ENCODE measurements at places on chromosomes 3 and 15.

DNA sequence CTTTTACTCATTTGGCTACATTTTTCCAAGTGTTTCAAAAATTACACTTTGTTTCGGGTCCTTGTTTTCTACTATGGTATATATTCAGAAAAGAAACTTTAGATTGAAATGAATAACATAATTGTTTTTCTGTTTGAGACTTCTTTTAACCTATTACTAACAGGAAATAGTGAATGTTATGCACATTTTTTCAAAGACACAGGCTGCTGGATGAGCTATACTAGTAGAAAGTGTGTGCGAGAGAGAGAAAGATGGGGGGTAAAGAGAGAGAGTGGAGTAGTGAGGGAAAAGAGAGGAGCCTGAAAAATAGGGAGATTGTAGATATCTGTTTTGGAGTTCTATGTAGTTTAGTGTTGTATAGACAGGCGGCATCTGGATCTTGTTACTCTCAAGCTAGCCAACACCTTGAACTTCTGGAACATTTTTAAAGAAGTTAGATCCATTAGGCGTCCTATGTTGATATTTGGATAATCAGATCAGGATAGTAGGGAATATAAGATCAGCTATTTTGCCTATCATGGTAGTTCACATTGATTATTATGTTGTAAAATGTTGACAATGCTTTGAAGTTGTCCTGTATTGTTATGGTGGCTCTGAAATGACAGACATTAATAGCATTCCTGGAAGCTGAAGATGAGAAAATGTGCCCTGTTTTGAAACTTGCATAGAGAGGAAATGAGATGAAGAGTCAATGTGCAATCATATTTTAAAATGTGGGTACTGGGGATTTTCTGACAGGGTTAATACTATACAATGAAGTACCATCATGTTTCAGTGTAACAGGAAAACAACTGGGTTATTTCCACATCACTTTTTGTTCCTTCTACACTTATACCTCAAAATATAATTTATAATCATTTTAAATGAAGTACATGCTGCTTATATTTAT is 2.6 kb downstream of the RBMS3 start:
- DNase-seq, result no peak

DNA sequence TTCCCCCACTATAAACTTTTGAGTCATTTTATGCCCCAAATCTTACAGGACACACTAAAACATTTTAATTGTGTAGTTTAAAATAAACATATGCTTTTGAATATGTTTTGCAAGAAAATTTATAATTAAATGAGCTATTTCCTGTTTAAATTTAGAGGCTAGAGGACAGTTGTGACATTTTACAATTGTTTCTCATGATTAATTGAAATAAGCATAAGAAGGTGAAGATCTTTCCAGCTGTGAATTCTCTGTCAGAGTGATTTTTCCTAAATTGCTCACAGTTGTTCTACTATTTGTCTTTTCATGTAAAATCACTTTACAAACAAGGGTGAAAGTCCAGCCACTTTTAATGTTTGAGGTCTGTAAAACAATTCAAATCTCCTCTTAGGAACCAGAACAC is 892.3 kb downstream of the CADM2 start:
- no peak for DNase-seq

GRCh38 chr3:31573036-31573779 is 40.5 kb downstream of the STT3B start:
- DNase-seq, result no peak

DNA sequence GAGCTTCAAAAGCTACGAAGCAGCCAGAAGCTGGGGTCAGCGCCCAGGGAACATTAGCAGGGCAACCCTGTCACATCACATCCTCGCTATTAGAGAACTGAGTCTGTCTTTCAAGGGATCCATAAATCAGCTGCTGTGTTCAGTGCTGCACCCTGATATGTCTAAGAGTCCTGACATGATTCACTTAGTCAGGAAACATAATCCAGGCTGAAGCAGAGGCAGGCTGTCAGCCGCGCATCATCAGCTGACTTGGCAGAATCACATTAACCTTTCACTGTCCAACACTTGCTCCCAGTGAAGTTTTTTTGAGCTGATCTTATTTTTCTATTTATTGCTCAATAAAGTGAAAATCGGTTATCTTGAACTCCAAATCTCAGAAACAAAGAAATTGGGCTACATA is 23.5 kb downstream of the MYH15 start:
- DNase-seq, result no peak

DNA sequence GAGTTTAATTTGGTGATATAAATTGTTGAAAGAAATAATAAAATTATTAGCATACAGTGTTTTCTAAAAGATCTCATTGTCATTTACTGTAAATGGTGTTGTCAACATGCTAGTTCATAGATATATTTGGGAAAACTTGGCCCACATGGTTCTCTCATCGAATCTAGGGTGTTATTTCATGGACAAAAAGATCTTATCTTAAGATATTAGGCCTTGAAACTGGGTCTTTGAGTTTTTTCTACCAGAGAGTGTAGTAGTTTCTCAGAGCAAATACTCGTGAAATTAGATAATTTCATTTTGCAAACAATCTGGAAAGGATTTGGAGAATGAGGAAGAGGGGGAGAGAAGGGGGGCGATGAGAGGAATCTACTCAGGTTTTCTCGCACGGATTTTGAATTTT is 107.9 kb downstream of the MEIS2 start:
- no peak for DNase-seq

GRCh38 chr3:183158113-183158512 is 4.4 kb downstream of the LAMP3 start:
- no peak for DNase-seq

GRCh38 chr3:25887907-25888306 is 98.0 kb downstream of the OXSM start:
- no peak for DNase-seq

DNA sequence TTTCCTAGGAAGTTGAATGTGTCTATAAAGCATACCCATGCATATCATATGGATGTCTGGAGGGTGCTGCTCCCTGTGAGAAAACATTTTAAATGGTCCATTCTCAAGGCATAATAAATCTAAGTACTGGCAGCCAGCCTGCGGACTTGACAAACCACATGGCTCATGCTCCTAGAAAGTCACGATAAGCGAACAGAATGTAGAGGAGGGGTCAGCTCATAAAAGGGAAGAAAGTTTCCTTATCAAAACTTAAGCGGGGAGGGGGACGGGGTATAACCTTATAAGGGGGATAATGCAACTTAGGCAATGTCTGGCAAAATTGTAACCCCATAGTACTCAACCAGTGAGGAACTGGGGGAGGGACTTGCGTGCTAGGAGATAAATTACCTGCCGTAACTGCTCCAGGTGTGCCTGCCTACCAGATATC is 159.8 kb upstream of the LMCD1 start:
- DNase-seq, result no peak

DNA sequence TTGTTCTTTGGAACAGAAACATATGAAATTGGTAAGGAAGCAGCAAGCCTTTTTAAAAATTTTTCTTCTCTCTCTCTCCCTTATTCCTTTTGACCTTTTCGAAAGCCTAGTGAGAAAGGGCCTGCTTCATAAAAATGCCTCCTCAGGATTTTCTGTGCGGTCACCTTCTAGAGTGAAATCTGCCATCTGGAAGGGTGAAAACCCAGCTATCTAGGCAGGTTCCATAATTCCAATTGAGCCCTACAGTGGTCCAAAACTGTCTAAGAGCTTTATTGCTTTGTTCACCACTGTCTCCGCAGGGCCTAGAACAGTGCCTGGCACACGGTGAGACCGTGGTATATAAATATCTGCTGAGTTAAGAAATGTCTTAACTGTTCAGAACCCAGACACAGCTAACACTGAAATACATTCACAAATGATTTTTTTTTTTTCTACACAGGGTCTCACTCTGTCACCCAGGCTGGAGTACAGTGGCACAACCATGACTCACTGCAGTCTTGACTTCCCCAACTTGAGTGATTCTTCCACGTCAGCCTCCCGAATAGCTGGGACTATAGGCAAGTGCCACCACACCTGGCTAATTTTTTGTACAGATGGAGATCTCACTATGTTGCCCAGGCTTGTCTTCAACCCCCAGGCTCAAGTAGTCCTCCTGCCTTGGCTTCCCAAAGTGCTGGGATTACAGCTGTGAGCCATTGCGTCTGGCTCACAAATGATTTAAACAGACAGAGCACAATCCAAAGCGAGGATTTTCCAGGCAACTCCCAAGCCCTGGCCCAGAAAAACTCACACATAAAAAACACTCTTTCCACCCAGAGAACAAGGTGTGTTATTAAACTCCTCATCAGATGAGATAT is 64.4 kb downstream of the FRMD4B start:
- no peak for DNase-seq

DNA sequence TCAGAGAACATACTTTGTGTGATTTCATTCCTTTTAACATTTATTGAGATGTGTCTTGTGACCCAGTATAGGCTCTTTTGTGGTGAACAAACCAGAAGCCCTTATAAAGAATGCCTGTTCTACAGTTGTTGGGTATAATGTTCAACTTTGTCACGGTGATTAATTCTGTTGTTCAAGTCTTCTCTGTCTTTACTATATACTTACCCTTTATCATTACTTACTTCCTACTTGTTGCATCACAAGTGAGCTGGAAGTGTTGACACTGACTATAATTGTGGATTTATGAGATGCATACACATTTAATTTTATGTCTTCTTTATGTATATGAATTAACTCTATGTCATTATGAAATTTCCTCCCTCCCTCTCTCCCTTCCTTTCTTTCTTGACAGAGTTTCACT is 59.7 kb upstream of the TBL1XR1 start:
- DNase-seq, result no peak

GRCh38 chr15:25534293-25534692 is 95.5 kb upstream of the UBE3A start:
- DNase-seq, result no peak
